ENCODE measurements at places on chromosomes 1 and 21.

DNA sequence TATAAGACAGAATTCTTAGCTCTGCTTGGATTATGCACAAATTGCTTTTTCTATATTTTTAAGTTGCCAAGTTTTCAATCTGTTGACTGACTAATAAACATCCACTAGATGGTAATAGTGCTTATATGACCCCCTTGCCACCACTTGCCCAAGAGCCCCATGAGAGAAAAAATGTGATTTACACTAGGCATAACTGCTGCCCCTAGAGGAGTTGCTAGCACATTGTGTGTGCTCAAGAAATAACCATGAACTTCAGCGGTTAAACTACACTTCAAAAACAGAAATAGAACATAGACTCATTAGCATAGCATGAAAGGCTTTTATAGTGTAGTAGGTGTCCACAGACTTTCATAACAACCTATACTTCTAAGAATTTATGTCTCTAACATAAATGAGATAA lies 61.4 kb downstream of the BRINP3 start:
- no peak for DNase-seq

GRCh38 chr1:200558866-200559459 lies 61.6 kb downstream of the KIF14 start:
- no peak for DNase-seq

GRCh38 chr1:51514733-51515132 lies 4.3 kb downstream of the EPS15 start:
- DNase-seq = no peak

DNA sequence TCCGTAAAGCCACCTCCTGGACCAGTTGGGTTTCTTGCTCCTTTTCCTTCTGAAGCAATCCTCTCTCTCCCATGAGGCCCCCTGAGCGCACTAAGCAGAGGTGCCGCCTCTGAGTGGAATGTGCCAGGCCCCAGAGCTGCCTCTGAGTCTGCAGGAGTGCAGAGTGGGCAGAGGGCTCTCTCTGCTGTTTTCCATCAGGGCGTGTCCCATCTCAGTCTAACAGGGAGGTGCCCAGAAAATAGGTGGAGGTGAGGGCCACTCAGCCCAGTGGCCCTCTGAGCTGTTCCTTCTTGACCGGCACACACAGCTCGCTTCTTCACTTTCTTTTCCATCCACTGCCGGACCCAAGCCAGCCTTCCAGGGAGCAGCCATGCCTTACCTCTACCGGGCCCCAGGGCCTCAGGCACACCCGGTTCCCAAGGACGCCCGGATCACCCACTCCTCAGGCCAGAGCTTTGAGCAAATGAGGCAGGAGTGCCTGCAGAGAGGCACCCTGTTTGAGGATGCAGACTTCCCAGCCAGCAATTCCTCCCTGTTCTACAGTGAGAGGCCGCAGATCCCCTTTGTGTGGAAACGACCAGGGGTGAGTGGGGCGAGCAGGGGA lies at the start of gene CAPN9:
TSS of gene CAPN9 (plus strand) at position 262 of the 604 bp plus-strand sequence. CDS start at position 371, 109 bp downstream.
- no peak for DNase-seq

DNA sequence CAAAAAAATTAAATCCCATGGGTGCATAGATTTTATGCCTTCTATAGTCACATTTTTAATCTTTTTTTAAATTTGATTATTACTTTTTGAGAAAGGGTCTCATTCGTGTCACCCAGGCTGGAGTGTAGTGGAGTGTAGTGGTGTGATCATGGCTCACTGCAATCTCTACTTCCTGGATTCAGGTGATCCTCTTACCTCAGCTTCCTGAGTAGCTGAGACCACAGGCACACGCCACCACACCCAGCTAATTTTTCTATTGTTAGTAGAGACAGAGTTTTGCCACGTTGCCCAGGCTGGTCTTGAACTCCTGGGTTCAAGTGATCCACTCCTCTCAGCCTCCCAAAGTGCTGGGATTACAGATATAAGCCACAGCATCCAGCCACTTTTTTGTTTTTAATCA lies 10.4 kb downstream of the CBR3 start:
- no peak for DNase-seq

GRCh38 chr1:7942214-7942921 lies 1.7 kb upstream of the TNFRSF9 start:
- DNase-seq = no peak

DNA sequence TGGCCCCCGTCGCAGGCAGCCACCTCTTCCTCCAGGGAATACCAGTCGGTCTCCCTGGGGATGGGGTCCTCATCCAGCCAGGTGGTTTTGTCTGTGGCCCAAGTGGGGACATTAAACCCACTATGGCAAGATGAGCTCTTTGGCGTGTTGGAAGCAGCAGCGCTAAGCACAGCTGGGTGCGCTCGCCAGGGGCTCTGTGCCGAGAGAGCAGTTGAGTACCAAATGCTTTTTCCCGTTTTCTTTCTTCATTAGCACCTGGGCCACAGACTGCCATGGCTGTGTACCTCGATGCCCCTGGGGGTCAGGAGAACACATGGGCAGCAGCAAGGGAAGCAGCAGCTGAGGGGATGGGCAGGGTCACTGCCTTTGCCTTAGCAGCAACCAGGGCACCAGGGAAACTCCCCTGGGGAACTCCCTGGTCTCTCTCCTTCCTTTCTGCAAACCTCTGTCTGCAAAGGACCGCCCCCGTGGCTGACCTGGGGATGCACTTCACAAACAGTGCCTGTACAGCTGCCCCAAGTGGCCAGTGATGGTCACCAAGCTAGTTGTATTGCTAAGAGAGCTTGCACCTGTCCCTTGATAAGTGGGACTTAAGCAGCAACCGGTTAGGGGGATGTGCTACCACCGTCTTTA lies 31.1 kb downstream of the EDARADD start:
- DNase-seq = no peak

- DNase-seq = no peak
Measured at GRCh38 chr21:38913120-38913892, 107.6 kb downstream of the ETS2 start.

- no peak for DNase-seq
Measured at GRCh38 chr1:157157501-157158190, 19.5 kb upstream of the ETV3 start.

DNA sequence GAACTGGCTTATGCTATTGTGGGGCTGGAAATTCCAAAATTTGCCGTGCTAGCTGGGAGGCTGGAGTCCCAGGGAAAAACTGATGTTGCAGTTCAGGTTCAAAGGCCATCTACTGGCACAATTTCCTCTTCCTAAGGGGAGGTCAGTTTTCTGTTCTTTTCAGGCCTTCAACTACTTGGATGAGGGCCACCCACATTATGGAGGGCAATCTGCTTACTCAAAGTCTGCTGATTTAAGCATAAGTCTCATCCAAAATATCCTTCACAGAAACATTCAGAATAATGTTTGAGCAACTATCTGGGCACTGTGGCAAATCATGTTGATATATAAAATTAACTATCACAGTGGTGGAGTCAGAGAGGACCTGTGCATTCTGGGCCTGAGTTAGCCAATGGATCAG lies 21.2 kb upstream of the PTGFR start:
- DNase-seq = no peak

GRCh38 chr21:25341981-25342380 lies 265.3 kb downstream of the MRPL39 start:
- DNase-seq = no peak

All from stimulated activated CD8-positive, alpha-beta memory T cell treated with anti-CD3 and anti-CD28 coated beads, Interleukin-2, amount 100 ng/mL, for 1 hour (primary cell).